Small intestine (tissue), 16 donors: ENCODE measurements at places on chromosomes 1 and 21. TPM values are rescaled to one million over a fixed set of nuclear protein-coding genes. Genes with fewer than 3 reads are reported as not detected.
A peak's percentile ranks its signal among the peaks of the same experiment; 100 is the strongest.

- H3K27me3 ChIP-seq, result no peaks in the 10 kb centered on the region
- peaks cover 48% of the 10 kb centered on the region for H3K4me1 ChIP-seq
- peak; percentile 83 for DNase-seq
Measured at GRCh38 chr1:28248273-28249012, 10.9 kb upstream of the SESN2 start.

F5 gene
- 2.5 TPM for polyA plus RNA-seq

GRCh38 chr1:37513795-37514349 is 694 bp downstream of the MEAF6 start:
- H3K4me3 ChIP-seq, result peak overlapping the region; percentile 97
- H3K36me3 ChIP-seq, result peaks cover 10% of the 10 kb centered on the region
- H3K4me1 ChIP-seq, result peaks cover 11% of the 10 kb centered on the region
- peak overlapping the region; percentile 14 for H3K27ac ChIP-seq
- H3K27me3 ChIP-seq, result no peaks in the 10 kb centered on the region

MROH9 gene
- polyA plus RNA-seq, result not detected

DNA sequence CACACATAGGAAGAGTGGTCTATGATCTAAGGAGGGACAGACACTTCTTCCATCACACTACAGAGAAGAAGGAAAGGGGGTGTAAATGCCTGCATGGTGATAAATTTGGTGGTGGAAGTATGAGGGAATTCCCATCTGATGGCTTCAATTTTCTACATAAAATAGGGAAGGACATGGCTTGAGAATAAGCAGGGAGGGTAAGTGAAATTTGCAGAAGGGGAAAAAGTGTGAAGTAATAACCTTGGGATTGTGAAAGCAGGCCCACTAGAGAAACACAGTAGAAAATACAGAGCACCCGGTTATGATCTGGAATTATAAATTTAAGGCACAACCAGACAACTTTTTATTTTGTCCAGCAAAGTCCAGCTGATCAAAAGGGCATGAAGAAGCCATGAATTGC is 22.7 kb upstream of the HIVEP3 start:
- H3K4me1 ChIP-seq, result no peaks in the 10 kb centered on the region
- H3K36me3 ChIP-seq, result no peaks in the 10 kb centered on the region
- no peaks in the 10 kb centered on the region for H3K27me3 ChIP-seq
- H3K27ac ChIP-seq, result no peak overlapping the region
- no peak for DNase-seq
- H3K4me3 ChIP-seq, result no peak overlapping the region

TNNI3K gene
- polyA plus RNA-seq, result not detected

GRCh38 chr21:32249511-32250280 is 29.2 kb downstream of the MIS18A start:
- no peaks in the 10 kb centered on the region for H3K27me3 ChIP-seq
- no peak for DNase-seq
- no peaks in the 10 kb centered on the region for H3K4me1 ChIP-seq
- H3K27ac ChIP-seq, result no peak overlapping the region

KRTAP11-1 gene
- polyA plus RNA-seq, result not detected

LAMB3 gene
- 62.7 TPM for polyA plus RNA-seq

DNA sequence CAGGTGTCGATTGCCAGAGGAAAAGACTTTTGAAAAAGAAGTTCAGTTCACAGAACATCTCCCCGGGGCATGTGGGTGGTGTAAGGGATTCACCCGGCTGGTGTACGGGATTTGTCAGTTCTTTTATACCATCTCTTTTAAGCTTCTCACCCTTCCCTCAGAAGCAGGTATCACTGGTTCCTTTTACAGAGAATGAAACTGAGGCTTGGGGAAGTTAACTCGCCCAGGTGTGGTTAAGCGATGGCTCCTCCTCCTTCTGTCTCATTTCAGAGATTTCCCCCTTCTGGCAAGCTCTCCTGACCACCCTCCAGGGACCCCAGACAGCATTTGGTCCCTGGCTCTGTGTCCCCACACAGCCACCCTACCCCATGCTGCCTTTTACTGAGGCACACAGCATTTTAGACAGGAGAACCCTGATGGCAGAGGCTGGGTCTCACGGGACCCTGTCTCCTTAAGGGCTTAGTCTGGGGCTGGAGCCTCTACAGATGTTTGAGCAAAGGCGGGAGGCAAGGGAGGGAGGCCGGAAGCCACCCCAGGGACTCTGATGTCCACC is 2.8 kb upstream of the ECE1 start:
- H3K36me3 ChIP-seq, result no peaks in the 10 kb centered on the region
- DNase-seq, result no peak
- H3K27me3 ChIP-seq, result no peaks in the 10 kb centered on the region
- H3K4me3 ChIP-seq, result peak overlapping the region; percentile 12
- H3K4me1 ChIP-seq, result peaks cover under 1% of the 10 kb centered on the region

DNA sequence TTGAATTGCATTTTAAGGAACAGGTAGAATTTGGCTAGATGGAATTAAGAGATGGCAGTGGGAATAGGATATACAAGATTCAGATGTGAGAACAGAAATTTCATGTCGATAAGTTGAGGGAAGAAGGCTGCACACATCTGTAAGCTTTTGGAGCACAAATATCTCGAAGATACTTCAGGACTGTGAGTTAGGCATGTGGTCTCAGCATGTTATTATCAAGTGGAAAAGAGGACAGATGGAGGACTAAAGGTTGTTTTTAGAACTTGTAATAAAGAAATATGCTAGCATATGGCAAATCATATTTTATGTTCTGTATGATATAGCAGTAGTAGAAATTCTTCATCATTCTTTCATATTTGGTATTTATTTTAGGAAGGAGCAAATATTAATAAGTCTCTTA is 61.5 kb downstream of the KIF1B start:
- no peaks in the 10 kb centered on the region for H3K4me1 ChIP-seq
- peaks cover 2% of the 10 kb centered on the region for H3K36me3 ChIP-seq
- no peak overlapping the region for H3K27ac ChIP-seq
- DNase-seq, result peak; percentile 16
- no peak overlapping the region for H3K4me3 ChIP-seq

DNA sequence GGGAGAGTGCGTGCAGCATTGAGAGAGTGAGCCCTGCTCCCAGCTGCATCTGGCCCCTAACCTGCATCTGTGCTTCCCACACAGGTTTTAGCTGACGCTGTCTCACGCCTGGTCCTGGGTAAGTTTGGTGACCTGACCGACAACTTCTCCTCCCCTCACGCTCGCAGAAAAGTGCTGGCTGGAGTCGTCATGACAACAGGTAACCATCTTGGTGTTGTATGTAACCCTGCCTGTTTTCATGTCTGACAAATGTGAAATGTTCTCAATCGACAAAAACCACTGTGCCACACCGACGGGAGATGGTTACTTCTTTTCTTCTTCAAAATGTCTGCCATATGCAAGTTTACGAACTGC is 105.8 kb downstream of the ADARB1 start:
- no peak overlapping the region for H3K27ac ChIP-seq
- H3K4me1 ChIP-seq, result no peaks in the 10 kb centered on the region
- H3K27me3 ChIP-seq, result no peaks in the 10 kb centered on the region
- no peak for DNase-seq

DNA sequence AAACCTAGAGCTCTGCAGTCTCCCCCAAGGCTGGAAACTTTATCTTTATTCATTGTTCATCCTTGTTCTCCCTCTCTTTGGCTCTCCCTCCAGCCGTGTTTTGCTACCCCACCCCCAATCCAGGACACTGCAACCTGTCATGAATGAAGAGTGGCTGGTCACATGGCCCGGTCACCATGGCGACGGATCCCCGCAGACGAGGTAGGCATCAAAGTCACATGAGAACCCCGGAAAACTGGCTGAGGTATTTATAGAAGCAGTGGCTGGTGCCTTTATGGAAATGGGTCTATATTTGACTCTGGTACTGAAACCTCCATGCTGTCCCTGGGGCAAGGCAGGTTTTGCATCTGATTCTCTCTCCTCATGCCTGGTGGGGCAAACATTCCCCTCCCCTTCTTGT is 13.4 kb upstream of the SLC6A17 start:
- peak; percentile 23 for DNase-seq
- H3K4me1 ChIP-seq, result no peaks in the 10 kb centered on the region
- no peak overlapping the region for H3K4me3 ChIP-seq

DNA sequence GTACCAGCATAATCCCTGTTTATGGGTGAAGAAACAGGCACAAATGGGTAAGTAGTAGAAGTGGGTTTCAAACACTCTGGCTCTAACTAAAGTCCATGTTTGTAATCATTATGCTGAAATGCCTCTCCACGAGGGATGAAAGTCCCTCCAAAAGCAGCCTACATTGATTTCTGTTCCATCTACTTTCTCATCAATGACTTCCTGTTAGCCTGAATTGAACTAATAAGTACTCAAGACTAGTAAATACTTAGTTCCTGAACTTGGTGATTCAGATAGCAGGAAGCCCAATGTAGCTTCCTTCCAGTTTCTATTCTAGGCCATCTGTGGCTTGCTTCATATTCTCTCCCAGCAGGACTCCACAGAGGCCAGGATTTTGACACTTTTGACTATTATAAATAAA is 11.3 kb upstream of the BACH1 start:
- H3K36me3 ChIP-seq, result no peaks in the 10 kb centered on the region
- H3K27me3 ChIP-seq, result no peaks in the 10 kb centered on the region
- no peaks in the 10 kb centered on the region for H3K4me1 ChIP-seq
- H3K4me3 ChIP-seq, result no peak overlapping the region

DNA sequence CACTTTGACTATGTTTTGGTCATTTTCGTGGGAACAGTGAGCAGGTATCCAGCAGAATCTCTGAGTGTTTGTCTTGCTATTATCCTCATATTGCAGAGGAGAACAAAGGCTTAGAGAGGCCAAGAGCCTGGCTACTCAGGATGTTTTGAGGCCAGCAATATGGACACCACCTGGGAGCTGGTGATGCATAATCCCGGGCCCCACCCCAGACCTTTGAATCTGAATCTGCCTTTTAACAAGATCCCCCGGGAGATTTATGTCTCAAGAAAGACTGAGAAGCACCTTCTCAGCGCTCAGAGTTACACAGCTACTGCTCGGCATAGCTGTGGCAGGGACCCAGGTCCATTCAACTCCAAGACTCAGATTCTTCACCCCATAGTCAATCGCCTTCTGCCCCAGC is 72.8 kb downstream of the PTPRU start:
- H3K36me3 ChIP-seq, result no peaks in the 10 kb centered on the region
- H3K27ac ChIP-seq, result no peak overlapping the region
- no peak overlapping the region for H3K4me3 ChIP-seq
- no peak for DNase-seq
- no peaks in the 10 kb centered on the region for H3K27me3 ChIP-seq

- no peaks in the 10 kb centered on the region for H3K36me3 ChIP-seq
- DNase-seq, result no peak
- H3K27ac ChIP-seq, result no peak overlapping the region
- H3K4me1 ChIP-seq, result no peaks in the 10 kb centered on the region
Measured at GRCh38 chr1:32122151-32122550, 14.3 kb downstream of the KPNA6 start.

DNA sequence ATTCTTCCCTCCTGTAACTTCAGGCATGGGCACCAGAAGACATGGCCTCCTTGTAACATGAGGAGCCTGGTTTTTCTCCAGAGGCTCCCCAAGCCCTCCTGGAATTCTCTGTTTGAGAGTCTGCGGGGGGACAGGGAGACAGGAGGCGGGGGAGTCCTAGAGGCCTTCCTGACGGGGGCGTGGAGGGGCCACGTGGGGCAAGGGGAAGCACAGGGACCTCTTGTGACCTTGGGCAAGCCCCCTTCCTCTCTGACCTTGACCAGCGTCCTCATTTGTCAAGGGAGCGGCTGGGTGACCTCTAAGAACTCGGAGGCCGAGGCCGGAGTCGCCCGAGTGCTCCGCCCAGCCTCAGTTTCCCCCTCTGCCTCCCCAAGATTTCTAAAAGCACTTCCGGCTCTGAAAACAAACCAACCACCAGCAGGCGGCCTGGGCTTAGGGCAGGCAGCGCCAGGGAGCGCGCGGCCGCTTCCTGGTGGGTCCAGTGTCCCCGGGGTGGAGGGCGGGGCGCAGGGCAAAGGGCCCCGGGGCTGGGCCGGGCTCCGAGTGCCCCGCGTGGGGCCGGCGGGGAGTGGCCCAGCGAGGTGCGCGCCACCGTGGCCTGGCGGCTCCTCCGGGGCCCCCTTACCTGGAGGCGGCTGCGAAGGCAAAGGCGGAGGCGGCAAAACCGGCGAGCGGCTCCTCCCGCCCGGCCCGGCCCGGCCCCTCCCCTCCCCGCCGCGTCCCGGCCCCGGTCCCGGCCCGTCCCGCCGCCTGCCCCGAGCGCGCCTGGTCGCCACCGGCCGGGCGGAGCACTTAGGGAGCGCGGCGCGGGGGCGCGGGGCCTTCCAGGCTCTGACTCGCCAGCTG is at the start of gene TMCO4:
TSS of gene TMCO4 (minus strand) at position 687 of the 846 bp plus-strand sequence. CDS start 19,158 bp downstream, outside the sequence.
- peak; percentile 94 for DNase-seq
- peaks cover 3% of the 10 kb centered on the region for H3K36me3 ChIP-seq

TMCO4 gene
- 45.4 TPM for polyA plus RNA-seq

DNA sequence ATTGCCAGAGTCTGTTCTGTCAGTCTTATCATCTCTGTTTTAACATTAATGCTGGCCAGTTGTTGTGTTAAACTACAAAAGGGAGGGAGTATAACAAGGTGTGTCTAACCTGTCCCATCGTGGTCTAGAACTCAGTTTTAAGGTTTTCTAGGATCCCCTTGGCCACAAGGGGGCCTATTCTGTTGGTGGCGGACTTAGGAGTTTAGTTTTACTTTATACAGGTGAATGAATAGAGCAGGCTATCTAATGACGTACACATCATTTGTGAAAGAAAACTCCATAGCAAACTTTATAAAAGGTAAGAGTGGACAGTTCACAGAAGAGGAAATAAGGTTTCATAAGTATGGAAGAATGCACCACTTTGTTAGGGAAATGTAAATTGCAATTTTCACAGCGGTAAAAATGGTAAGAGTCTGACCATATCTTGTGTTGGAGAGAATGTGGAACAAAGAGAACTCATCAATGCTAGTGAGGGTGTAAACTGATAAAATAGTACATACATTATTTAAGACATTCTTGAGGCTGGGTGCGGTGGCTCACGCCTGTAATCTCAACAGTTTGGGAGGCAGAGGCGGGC is 2.5 kb upstream of the ATF6 start:
- H3K27me3 ChIP-seq, result no peaks in the 10 kb centered on the region
- H3K4me3 ChIP-seq, result no peak overlapping the region
- H3K27ac ChIP-seq, result no peak overlapping the region
- H3K36me3 ChIP-seq, result no peaks in the 10 kb centered on the region
- peaks cover 14% of the 10 kb centered on the region for H3K4me1 ChIP-seq
- peak; percentile 51 for DNase-seq

- no peaks in the 10 kb centered on the region for H3K36me3 ChIP-seq
- H3K27ac ChIP-seq, result no peak overlapping the region
- peaks cover 6% of the 10 kb centered on the region for H3K4me1 ChIP-seq
- no peak overlapping the region for H3K4me3 ChIP-seq
- H3K27me3 ChIP-seq, result no peaks in the 10 kb centered on the region
- DNase-seq, result no peak
Measured at GRCh38 chr1:51630922-51631321, 14.0 kb downstream of the OSBPL9 start.

SPRR2B gene
- not detected for polyA plus RNA-seq

CTH gene
- polyA plus RNA-seq, result 10.7 TPM
